ENCODE measurements at places on chromosomes 2 and 18. TPM values are rescaled to one million over a fixed set of nuclear protein-coding genes. Genes with fewer than 3 reads are reported as not detected.

The HYCC2 gene
- 16.7 TPM for total RNA-seq

The EML6 gene
- 10.4 TPM for total RNA-seq

The ACOXL gene
- not detected for total RNA-seq

The RBM43 gene
- 6.3 TPM for total RNA-seq

The RPE gene
- total RNA-seq, result 29.7 TPM

The SLC5A7 gene
- under 0.01 TPM for total RNA-seq

The MOGAT1 gene
- total RNA-seq, result not detected

The KCNG2 gene
- 0.52 TPM for total RNA-seq

The POLE4 gene
- total RNA-seq, result 33.9 TPM

The TP53I3 gene
- total RNA-seq, result 25.1 TPM

The IL1F10 gene
- total RNA-seq, result not detected

The ACMSD gene
- total RNA-seq, result not detected

The GTF2A1L gene
- not detected for total RNA-seq

All from skeletal muscle tissue (tissue), 5 donors.